ENCODE measurements at places on chromosomes 6 and 20.

- no peak for DNase-seq
Observed at GRCh38 chr6:150806790-150807189, 58.7 kb upstream of the MTHFD1L start.

DNA sequence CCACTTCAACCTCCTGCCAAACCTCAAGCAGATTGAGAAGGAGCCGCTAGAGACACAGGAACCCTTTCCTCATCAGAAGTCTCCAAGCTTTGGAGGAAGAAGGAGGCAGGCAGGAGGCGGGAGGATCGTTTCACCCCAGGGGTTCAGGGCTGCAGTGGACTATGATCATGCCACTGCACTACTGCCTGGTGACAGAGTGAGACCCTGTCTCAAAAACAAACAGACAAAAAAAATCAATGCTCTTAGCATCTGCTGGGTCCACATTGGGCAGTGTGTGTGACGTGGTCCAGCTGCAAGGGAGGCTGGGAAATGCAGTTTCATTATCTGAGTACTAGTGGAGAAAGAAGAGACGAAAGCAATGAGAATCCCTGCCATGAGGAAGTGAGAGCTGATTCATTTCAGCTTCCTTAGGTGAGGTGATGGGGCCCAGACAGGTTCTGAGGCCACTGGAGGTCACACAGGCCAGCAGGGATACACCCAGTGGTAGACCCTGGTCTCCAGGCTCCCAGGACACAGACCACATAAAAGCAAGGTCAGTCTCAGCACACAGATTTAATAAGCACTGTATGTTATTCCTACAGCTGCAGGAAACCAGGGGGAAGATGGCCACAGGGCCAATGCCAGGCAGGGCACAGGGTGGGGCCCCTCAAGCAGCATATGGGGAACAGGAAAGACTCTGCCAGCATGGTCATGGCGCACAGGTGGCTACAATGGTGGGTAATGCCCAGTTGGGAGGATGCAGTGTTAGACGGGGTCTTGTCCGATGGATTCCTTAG lies 4.3 kb downstream of the GFRA4 start:
- no peak for DNase-seq

DNA sequence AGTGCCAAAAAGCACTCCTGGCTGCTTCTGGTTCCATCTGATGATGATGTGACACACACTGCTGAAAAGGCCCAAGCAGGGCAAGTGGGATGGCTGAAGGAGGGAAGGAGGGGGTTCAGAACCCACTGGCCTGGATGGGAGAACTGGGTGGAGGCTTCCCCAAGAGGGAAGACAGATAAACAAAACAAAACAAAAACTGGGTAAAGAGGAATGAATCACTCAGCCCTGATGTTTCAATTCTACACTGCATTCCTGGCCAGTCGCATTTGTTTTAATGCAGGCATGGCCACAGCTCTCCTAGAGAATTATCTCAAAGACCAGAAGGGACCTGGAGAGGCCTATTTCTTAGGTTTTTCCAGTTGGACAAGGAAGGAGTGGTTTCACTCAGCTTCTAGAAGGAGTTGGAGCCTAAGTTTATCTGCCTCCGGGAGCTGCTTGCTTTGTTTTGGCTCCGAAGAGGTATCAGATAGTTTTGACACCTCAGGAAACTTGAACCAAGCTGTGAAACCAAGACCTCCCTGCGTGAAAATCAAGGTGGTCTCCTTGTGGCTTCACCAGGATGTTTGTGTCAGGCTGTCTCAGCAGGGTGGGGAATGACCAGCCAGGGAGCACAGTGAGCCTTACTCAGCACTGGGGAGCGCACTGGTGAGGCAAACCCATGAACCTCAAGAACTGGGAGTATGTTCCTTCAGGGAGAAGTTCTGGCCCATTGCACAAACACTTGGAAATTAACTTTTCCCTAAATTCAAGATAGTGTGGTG lies 16.1 kb downstream of the TTPAL start:
- no peak for DNase-seq

- no peak for DNase-seq
Observed at GRCh38 chr6:92376691-92377090, 1042.7 kb downstream of the EPHA7 start.
